ENCODE measurements at places on chromosomes 7 and 10.

GRCh38 chr7:98357751-98358161 lies 43.1 kb downstream of the BAIAP2L1 start:
- peak; percentile 81 for DNase-seq

- DNase-seq = peak; percentile 100
Observed at GRCh38 chr10:120460776-120461175, 3.7 kb downstream of the PLPP4 start.

DNA sequence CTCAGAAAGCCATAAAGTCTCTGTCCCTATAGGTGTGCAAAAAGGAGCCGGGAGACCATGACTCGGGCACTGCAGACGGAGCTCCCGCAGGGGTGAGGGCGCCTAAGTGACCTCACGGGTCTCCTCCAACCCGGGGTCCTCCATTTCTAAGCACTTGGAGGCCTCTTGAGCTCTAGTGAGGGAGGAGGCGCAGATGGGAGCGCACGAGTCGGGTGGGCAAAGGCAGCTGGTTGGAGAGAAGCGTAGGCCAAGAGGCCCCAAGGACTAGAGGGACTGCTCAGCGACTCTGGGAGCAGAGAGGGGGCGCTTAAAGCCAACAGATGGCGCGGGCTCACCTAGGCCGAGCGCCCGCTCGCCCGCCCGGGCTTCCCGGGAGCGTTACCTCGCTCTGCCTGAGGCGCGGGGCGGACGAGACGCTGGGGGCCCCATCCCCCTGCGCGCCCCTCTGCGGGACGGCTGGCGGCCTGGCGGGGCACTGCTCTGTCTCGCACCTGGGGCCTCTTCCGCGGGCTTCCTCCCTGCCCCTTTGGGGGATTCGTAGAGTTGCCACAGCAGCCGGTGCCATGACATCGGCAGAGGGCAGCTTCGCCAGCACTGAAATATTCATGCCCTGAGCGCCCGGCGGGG lies 523 bp upstream of the CDH23 start:
- DNase-seq = no peak

DNA sequence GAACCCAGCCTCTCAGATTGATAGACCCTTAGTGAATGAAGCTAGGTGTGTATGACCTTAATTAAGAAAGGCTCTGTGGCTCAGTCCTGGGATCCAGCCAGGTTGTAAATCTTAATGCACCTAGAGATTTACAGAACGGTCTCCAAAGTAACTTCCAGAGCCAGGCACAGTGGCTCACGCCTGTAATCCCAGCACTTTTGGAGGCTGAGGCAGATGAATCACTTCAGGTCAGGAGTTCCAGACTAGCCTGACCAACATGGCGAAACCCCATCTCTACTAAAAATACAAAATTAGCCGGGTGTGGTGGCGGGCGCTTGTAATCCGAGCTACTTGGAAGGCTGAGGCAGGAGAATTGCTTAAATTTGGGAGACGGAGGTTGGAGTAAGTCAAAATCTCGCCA lies 24.3 kb downstream of the CALHM2 start:
- peak; percentile 66 for DNase-seq

GRCh38 chr10:18424200-18424599 lies 227.2 kb downstream of the NSUN6 start:
- no peak for DNase-seq

DNA sequence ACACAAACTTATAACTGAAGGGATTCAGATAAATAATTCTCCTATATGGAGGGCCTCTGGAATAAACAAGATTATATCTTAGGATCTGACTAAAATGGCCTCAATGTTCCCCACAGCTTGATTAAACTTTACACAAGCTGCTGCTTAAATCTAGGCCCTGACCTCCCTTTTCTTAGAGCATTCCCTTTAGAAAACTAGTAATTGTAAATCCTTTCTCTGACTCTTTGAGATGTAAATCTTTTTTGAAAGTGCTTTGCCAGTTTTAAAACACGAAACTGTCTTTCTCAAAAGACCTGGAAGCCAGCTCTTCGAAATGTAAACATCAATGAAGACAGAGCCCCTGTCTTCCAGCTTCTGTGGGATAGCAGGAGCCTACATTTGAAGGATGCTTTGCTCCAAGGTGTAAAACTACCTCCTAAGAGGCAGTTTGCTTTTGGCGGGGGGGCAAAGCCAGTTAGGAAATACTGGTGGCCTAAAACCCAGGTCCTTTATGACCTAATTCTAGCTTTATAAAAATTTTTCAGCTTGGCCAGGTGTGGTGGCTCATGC lies 758.7 kb downstream of the CNTNAP2 start:
- no peak for DNase-seq

- no peak for DNase-seq
Observed at GRCh38 chr10:111186358-111186757, 109.5 kb downstream of the ADRA2A start.

DNA sequence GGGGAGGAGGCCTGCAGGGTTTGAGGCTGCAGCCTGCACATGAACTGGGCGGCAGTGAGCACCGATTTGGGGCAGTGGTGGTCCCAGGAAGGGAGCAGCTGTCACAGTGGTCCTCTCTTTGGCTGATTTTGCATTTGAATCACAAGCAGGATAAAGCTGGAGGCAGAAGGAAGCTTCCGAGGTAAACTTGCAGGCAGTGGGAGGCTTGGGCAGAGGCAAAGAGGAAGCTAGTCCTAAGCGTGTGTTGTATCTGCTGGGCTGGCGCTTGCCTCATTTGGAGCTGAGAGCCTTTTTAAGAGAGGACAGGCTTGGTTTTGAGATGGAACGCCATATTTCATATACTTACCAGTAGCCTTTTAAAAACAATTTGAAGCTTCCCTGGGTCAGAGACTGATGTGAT lies 177.2 kb upstream of the PODXL start:
- no peak for DNase-seq

- no peak for DNase-seq
Observed at GRCh38 chr10:113476191-113476590, 76.7 kb upstream of the HABP2 start.

DNA sequence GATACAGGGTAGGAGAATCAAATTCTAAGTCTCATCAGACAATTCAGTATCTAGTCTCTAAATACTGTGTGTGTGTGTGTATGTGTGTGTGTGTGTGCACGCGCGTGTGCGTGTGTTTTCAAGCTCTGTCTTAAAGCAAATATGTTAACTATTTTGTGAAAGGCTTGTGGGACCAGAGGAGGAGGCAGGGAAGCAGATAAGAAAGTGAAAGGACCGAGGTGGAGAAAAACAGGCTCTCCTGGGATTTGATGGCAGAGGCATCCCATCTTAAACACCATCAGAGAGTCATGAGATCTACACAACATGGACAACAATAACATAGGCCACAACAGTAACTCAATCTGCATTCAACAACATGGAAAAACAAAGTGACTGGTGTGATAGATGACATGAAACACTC lies 67.1 kb downstream of the PIP4K2A start:
- DNase-seq = no peak

DNA sequence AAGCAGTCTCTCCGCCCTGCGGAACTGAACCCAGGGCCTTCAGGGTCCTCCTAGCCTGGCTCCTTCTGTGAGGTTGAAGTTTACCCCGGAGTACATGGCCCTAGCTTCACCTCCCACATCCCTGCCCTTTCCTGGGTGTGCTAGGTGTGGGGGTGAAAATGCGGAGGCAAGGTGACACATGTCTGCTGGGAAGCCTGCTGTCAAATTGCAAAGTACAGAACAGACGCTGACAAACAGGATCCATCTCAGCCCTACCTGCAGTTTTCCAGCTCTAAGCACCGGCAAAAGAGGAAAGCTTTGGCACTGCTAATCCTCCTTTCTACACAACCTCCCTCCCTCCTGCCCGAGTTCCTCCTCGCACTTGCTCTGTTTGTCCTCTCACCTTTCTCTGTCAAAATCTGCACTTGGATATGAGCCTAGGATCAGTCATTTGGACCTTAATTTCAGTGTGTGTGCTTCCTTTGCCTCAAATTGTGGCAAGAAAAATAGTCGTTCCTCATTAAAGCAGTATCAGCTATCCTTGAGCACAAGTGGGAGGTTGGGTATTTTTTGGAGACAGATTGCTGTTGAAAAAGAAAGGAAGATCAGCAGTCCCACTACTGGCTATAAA lies 14.4 kb upstream of the GPR15LG start:
- DNase-seq = no peak

Data from amniotic epithelial cell (primary cell).